ENCODE measurements at places on chromosomes 12 and 14.

DNA sequence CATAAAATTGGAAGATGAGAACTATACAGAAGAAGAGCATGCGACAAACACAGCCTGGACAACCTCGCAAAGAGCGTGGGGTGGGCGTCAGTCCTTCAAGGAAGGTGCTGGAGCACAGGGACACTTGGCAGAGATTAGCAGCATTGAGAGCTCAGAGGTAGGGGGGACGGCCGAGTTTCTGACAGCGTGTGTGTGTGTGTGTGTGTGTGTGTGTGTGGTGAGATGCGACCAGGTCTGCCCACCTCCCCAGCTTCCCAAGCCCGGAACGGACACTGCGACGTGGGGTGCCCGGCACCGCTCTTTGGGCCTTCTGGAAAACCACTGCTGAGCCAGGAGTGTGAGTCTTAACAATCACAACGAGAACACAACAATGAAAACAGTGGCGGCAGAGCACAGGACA lies 17.9 kb upstream of the FBXO21 start:
- no peak for DNase-seq

DNA sequence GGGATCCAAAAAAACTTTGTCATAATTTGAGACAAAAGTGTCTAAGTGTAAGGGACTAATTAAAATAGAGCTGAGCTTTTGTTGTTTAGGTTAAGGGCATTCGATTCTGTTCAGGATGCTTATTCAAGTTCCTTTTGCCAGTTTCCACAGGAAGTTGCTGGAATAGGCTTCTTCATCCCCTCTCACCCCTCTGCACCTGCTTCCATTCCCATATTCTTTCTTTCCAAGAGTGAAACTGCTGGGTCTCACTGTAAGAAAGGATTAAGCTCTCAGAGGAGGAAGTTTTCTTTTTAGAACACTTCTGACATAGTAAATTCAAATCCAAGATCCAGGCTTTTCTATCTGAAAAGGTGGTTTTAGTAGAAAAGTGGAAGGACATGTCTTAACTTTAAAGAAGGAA lies 61.4 kb downstream of the POLR3B start:
- no peak for DNase-seq

- peak; percentile 73 for DNase-seq
Measured at GRCh38 chr12:102883204-102883799, 33.7 kb downstream of the PAH start.

- no peak for DNase-seq
Measured at GRCh38 chr14:98868866-98869265, 403.1 kb downstream of the BCL11B start.

DNA sequence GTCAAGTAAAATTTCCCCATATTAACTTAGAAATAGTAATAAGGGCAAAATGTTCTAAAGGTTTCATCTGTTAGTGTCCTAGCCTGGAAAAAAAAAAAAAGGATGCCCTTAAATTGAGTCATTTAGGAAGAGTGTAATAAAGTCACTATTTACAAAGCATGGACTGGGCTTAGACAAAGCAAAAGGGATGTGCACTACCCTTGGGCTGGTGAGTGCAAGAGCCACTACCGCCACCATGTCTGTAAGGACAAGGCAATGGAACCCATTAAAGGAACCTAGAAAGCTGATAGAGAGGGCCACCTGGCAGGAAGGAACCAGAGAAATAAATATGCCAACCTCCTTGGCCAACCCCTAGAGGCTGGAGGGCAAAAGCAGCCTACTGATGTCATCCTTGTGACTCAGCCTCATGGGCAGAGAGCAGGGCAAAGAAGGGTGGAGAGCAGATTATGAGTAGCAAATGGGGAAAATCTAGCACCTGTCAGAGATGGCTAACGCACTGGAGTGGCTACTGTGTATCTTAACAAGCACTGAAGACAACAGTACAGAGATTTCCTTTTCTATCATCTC lies 59.5 kb upstream of the FUT8 start:
- DNase-seq, result no peak

GRCh38 chr14:67456732-67457131 lies 31.8 kb downstream of the TMEM229B start:
- no peak for DNase-seq

GRCh38 chr12:41799671-41800070 lies 345.0 kb downstream of the GXYLT1 start:
- DNase-seq, result no peak

DNA sequence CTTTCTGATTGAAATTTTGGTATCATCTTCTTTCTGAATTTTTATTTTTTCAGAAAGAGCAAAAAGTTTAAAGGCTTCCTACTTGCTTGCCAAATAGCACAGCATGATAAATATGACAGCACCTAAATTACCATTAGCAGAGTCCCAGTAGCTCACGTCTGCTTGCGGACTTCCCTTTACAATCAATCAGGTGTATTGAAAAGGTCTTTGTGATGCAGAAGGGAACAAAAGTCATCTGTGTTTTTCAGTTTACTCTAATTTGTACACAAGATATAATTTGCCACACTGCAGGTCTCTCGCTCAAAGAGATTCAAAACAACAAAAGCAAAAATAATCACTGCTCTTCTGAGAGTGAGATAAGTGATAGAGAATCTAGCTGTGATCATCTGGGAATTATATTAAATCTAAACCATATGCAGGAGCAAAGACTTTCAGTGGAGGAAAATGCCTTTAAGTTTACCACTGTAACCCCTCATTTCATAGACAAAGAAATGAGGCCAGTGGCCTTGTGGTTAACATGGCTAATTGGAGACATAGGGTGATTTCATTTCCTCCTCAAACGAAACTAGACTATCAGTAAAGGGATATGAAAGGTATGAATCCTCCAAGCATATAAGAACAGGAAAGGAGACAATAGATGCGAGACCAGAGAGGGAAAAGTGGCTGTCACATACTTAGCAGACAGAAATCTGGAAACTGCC lies 240.8 kb upstream of the TMPO start:
- no peak for DNase-seq

- DNase-seq, result no peak
Measured at GRCh38 chr14:31229638-31230572, 22.3 kb upstream of the HECTD1 start.

DNA sequence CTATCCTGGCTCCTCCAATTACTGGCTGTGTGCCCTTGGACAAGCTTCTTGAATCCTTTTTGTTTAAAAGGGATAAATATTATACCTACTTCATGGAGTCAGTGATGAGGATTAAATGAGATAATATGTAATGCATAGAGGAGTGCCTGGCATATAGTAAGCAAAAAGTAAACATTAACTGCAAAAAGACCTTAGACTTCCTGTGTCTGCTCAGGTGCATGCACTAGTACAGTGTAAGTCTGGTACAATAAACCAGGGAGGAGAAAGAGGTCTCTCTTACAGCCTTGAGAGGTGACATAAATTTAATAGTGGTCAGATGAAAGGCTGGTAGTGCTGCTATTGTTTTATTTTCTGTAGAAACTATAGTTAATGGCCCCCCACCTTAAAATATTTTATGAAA lies 305.2 kb upstream of the MIS18BP1 start:
- DNase-seq, result no peak

GRCh38 chr12:68749443-68749842 lies 3.5 kb downstream of the SLC35E3 start:
- no peak for DNase-seq
